ENCODE measurements at places on chromosomes 12 and 14. TPM values are rescaled to one million over a fixed set of nuclear protein-coding genes. Genes with fewer than 3 reads are reported as not detected.

GRCh38 chr14:74949859-74950573, 5.4 kb downstream of the PGF start:
- peak; percentile 51 for DNase-seq

The CMKLR1 gene
- total RNA-seq, result 1.7 TPM

- no peak for DNase-seq
Observed at GRCh38 chr14:95408731-95409476, 89.2 kb upstream of the CLMN start.

- DNase-seq, result peak; percentile 41
Observed at GRCh38 chr12:113961921-113962710, 4.0 kb downstream of the RBM19 start.

GRCh38 chr12:84779169-84779568, 133.4 kb downstream of the SLC6A15 start:
- no peak for DNase-seq

GRCh38 chr14:84288781-84289180, 1241.2 kb upstream of the FLRT2 start:
- no peak for DNase-seq

GRCh38 chr12:29559198-29559597, 61.7 kb upstream of the OVCH1 start:
- peak; percentile 56 for DNase-seq

The TUBA1C gene
- 609 TPM for total RNA-seq

The KCNH3 gene
- total RNA-seq, result under 0.01 TPM

- no peak for DNase-seq
Observed at GRCh38 chr12:32322354-32322753, 77.0 kb upstream of the FGD4 start.

DNA sequence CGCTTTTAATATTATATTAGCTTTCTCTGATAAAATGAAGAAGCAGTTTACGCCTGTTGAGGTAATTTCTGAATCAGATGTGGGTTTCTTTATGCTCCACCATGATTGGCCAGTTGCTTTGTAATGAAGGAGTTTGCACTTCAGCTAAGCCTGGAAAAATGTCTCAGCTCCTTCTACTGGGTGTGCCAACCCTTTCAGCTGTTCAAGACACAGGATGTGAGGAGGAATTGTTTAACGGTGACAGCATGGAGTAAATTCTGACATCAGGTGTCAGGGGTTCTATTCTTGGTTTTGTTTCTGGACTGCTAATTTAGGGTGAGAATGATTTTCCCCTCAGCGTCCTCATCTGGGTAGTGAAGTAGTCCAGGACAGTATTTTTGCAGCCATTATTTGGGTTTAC, 43.5 kb downstream of the FLRT2 start:
- DNase-seq, result no peak

GRCh38 chr12:130622803-130623202, 93.3 kb downstream of the RIMBP2 start:
- DNase-seq, result no peak

DNA sequence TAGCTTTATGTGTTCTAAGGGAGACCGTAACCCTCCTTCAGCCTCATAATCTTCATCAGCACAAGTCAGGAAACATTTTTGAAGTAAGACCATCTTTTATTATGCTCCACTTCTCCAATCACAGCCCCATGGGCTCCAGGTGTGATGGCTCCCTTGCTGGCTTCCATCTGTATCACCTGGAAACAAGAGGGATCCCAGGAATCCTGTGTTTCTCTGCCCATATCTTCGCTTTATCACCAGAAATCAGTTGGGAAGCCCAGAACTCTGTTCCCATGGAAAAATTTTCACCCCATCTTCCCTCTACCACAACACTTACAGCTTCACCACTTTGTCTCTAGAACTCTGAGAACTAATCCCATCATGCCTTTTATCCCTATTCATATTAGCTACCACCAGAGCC, 68.3 kb downstream of the METTL25 start:
- no peak for DNase-seq

DNA sequence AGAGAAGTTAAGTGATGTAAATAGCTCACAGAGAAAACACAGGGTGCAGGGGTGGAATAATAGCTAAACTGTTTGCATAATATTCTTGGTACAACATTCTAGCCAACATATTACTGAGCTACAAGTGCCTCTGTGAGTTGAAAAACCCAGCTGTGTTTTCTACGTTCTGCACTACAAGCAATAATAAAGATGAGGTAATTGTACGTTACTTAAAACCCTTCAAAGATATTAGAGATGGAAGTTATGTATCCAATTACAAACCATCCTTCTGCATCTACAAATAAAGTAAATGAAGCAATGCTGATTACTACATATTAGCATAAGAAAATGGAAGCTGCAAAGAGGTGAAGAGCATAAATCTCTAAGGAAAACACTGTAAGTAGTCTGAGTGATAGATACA, 271.4 kb downstream of the SSPN start:
- DNase-seq, result no peak

GRCh38 chr12:124929649-124930419, 15.4 kb upstream of the UBC start:
- DNase-seq, result no peak

DNA sequence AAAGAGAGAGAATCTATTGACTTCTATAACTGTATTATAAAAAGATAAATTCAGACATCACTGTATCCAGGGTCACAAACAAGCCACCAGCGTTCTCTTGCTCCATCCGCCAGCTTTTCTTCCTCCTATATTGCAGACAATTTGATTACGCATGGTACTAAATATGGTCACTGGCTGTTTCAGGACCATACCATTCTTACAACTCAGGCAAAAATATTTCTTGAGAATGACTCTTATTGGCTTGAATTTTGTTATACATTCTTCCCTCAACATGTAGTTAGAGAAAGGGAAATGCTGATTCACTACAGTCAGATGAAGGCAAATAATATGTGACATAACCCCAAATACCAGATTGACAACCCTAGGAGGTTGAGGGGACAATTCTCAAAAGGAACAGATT, 101.3 kb downstream of the SLC6A15 start:
- DNase-seq, result no peak

- peak; percentile 36 for DNase-seq
Observed at GRCh38 chr12:102542816-102543440, 62.6 kb upstream of the IGF1 start.

GRCh38 chr14:92792885-92793284, 1.2 kb upstream of the GOLGA5 start:
- no peak for DNase-seq

DNA sequence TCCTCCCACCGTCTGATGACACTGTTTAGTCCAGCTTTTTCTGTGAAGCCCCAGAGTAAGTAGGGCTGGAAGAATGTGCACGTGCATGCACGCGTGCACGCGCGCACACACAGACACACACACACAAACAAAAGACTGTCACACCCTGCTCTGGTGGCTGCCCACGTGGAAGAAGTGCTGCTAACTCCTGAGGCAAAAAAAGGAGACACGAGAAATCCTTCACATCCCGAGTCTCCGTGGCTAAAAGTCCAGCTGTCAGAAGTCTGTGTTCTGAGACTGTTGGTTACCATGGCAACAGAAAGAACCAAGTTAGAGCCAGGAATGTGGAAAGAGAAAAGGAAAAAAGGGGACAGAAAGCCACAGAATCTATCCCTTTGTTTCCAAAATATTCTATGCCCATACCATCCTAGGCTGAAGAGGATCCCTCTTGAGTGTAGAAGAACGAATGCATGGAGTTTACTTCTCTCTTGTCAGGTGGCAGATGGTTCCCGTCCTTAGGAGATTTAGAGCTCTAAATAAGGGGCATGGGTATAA, 1.6 kb upstream of the C12orf71 start:
- DNase-seq, result peak; percentile 66
